ENCODE measurements at places on chromosomes 7 and 10.

- DNase-seq = no peak
These were observed 33.9 kb downstream of the MYL10 start for GRCh38 chr7:101595246-101595645.

- DNase-seq = no peak
These were observed 65.9 kb upstream of the SYPL1 start for GRCh38 chr7:106177738-106178592.

- peak; percentile 64 for DNase-seq
These were observed 86.0 kb upstream of the DIP2C start for GRCh38 chr10:775245-776075.

DNA sequence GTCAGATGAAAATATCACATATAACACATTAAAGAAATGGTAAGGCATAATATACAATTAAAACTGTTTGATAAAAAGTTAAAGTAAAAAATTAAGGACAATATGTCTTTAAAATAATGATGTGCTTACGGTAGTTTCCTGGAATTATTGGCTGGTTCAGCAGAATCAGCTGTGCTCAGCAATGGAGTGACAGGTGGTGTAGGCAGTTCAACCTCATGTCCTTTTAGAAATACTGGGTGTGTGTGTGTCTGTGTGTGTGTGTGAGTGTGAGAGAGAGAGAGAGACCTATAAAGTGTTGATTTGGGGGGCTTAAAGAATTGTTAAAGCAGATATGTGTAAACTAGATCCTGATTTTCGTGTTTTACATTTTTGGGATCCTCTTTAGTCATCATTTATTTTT lies 141.2 kb downstream of the ADAM22 start:
- no peak for DNase-seq

DNA sequence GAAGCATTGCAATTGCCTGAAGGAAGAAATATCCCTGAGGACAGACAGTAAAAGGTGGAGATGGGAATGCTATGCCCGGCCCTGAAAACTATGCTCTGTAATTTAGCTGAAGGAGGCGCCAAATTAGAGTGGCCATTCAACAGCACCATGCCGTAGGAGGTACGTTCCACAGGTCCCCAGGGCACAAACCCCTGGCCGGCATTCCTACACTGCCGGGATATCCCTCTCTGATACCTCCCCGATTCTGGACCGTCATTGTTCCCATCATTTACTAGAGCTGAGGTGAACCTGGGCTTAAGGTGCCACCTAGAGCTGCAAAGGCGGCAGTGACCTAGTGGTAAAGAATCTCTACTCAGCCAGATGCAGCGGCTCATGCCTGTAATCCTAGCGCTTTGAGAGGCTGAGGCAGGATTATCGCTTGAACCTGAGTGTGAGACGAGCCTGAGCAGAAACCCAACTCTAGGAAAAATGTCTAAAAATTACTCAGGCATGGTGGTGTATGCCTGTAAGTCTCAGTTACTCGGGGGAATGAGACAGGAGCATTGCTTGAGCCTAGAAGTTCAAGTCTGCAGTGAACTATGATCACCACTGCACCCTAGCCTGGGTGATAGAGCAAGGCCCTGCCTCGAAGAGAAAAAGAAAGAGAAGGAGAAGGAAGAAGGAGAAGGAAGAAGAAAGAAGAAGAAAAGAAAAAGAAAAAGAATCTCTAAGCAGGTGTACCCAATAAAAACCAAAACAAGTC lies 53.0 kb upstream of the TNKS2 start:
- DNase-seq = peak; percentile 21

- no peak for DNase-seq
These were observed 408.4 kb upstream of the SHH start for GRCh38 chr7:156220701-156221100.

DNA sequence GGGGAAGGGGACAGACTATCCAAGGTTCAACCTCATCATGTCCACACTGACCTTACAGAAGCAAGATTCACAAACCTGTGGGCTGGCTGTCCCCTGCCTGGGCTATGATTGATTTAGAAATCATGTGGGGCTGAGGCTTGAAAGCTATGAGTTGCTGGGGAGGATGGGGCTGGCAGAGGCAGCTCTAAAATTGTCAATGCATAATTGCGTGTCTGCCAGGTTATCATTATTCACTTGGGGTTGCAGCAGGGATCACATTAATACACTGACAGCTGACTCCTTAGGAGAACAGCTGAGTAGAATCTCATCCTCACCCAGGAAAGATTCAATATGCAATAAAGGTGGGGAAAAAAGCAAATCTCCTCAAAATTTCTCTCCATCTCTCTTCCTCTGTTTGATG lies 866.3 kb downstream of the CCSER2 start:
- DNase-seq = no peak

- DNase-seq = peak; percentile 99
These were observed 20.5 kb upstream of the INPP5A start for GRCh38 chr10:132516771-132517725.

DNA sequence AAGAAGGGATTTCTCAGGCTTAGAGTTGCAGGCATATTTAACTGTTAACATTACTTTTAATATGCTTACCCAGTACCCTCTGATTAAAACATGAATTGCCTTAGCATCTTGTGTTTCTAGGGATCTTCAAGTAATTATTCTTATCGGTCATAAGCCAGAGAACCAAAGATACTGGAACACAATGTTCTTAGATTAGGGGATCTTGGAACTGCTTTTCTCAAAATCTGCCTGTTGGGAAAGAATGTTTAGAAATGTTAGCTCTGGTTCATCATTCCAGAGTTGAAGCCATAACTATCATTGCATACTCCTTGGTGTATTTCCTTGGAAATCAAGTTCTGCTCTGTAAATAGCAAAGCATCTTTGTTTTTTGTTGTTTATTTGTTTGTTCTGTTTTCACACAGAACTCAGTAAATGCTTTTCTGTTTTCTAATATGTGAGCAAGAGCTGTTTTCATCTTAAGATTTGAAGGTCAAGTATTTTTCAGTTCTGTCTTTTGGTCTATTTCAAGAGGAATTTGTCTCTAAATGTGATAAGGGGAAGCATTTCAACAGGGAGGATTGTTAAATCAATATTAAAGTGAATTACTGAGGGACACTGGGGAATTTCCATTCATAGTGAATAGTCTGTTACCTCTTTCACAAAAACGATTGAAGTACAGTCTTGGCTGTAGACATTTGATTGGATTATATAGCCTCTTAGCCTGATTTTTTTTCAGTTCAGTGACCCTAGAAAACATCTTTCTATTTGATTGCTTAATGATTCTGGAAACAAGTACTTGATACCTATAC lies 103.2 kb upstream of the CYP26C1 start:
- no peak for DNase-seq

DNA sequence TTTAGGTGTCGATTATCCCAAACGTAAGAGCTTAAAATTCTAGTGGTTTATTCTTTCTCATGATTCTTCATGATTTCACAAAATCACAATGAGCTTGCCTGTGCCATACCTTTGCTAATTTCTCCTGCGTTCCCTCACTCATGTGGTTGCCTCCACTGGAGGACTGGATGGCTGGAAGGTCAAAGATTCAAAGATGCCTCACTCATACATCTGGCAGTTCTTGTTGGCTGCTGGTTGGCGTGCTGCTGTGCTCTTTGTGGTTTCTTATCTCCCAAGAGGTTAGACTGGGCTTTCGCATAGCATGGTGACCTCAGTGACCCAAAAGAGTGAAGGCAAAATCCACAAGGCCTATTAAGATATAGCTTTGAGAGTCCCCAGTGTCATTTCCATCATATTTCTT lies 877.6 kb upstream of the AUTS2 start:
- no peak for DNase-seq

- DNase-seq = no peak
These were observed 148.1 kb upstream of the PLXDC2 start for GRCh38 chr10:19668116-19668515.

GRCh38 chr10:33734393-33735155 lies 400.1 kb upstream of the NRP1 start:
- DNase-seq = peak; percentile 11

GRCh38 chr7:151415375-151416105 lies 5.7 kb upstream of the WDR86 start:
- peak; percentile 15 for DNase-seq

DNA sequence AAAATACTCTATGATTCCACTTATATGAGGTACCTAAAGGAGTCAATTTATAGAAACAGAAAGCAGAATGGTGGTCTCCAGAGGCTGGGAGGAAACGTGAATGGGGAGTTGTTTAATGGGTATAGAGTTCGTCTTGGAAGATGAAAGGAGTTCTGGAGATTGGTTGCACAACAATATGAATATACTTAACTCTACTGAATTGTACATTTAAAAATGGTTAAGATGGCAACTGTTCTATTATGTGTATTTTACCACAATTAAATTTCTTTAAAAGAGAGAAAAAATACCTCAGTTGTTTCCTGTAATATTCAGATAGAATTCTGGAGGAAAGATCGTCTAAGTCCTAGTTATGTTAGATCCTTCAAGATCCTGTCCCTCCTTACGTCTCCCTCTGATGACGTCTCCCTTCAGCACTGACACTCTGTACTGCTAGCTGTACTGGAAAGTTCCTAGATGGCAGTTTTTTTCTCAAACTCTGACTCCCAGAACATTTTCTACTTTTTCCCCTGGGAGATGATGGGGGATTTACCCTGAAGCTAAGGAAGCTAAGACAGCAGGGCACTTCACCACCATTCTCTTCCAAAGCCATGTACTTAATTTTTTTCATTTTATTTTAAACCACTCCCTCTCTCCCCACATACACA lies 53.2 kb upstream of the CAV2 start:
- DNase-seq = no peak

- peak; percentile 4 for DNase-seq
These were observed 1.8 kb downstream of the WASL start for GRCh38 chr7:123746931-123747488.

DNA sequence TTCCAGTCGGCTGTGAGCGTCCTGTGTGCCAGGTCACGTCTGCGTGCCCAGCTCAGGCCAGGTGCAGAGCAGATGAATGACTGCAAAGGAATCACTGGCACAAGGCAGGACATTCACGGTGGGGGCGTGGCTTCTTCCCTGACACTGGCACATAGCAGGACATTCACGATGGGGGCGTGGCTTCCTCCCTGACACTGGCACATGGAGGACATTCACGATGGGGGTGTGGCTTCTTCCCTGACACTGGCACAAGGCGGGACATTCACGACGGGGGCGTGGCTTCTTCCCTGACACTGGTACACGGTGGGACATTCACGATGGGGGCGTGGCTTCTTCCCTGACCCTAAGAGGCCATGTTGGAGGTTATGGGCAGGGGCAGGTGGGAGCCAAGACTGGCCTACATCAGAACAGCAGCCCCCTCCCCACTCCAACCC lies 64.3 kb downstream of the MYL10 start:
- DNase-seq = peak; percentile 43

GRCh38 chr7:127845522-127846214 lies 185.6 kb downstream of the LRRC4 start:
- DNase-seq = no peak

DNA sequence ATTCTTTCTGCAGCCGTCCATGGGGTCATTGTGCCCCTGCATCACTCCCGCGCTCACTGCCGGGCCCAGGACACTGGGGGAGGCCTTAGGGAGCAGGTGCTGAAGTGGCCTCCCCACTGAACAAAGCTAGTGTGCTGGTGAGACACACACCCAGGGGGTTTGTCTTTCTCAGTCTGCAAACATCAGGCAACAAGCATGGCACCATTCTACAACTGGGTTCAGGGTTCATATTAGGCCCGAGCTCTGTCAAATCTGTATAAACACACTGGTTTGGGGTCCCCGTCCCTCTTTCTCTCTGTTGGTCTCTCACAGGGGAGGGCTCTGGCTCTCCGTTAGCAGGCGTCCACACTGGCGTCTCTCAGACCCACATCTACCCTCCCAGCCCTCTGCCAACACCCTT lies 11.1 kb upstream of the PPP2R2D start:
- no peak for DNase-seq

- DNase-seq = peak; percentile 66
These were observed at the start of gene PAOX for GRCh38 chr10:133379152-133379800. Gene PAOX, plus strand, starts transcription at chr10:133379262. Its CDS starts 55 bp downstream, at chr10:133379317.

DNA sequence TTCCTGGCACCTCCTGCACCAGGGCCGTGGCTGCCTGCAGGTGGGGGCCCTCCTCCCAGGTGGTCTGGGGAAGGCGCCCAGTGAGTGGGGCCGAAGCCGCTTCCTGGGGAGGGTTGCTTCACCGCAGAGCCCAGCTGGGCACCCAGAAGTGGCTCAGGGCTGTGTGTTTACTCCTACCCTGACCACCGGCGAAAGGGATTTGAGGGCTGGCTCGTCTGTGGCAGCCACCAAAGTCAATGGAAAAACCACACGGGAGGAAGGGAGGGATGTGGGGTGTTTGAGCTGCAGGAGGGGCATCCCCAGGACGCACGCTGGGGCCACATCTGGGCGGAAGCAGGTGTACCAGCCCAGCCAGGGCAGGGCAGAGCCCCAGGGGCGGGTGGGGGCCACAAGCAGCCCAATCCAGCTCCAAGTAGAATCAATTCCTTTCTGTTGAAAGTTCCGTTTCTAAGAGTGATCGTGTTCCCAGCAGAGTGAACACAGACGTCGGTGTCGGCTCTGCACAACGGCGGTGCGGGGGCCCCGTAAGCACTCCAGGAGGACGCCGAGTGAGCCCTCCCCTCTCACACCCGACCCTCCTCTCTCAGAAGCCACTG lies 69.9 kb downstream of the FOXL3 start:
- no peak for DNase-seq

- no peak for DNase-seq
These were observed 58.9 kb downstream of the ALOX5 start for GRCh38 chr10:45432700-45433472.

DNA sequence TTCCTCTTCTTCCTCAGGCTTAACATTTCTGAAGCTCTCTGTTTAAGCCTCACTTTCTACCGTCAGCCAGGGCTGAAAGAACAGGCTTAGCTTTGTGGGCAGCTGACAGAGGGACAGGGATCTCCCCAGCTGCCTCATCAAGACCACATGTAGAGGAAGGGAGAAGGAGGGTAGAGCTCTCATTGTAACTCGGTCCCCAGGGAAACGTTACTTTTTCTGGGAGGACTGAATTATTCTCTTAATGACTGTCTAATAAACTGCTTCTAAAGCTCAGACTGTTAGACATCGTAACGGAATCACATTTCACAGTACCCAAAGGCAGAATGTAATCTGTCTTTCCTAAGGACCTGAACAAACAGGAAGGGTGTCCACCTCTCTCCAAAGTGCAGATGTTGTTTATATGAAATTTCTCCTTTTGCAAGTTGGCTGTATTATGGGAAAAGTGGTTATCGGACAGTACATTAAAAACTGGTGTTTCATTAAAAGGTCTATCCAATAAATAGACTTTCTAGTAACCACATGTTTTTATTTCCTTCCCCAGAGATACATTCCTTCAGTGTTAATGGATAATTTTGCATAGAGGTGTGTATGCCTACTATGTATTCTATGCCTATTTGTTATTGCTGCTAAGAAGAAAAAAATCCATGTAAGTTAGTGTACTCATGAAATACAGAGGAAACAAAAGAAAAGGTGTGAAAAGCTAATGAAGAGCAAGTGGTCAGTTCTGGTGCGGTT lies 144.2 kb downstream of the CTTNBP2 start:
- no peak for DNase-seq

DNA sequence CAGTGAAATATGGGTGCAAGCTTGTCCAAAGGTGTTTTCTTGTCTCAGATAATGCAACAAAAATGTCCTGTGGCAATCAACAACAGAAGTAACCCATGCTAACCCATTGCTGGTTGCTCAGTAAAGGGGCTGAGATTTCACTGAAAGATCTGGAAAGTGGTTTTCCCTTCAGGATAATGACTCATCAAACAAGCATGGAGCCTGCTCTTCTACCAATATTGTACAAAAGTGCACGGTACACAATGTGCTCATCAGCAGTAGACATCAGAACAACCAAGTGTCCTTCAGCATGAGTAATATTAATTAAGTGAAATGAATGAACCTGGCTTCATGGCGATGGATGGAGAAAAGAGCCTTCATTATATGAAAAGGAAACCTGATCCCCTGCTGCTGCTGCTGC lies 287.1 kb upstream of the NEBL start:
- peak; percentile 19 for DNase-seq
